T-helper 17 cell (primary cell): ENCODE measurements at places on chromosomes 7 and 10. TPM values are rescaled to one million over a fixed set of nuclear protein-coding genes. Genes with fewer than 3 reads are reported as not detected.

GRCh38 chr10:99292159-99292558 lies 37.0 kb upstream of the CNNM1 start:
- peaks cover 20% of the 10 kb centered on the region for H3K27me3 ChIP-seq
- no peak overlapping the region for H3K27ac ChIP-seq
- DNase-seq: no peak
- H3K36me3 ChIP-seq: no peaks in the 10 kb centered on the region

DNA sequence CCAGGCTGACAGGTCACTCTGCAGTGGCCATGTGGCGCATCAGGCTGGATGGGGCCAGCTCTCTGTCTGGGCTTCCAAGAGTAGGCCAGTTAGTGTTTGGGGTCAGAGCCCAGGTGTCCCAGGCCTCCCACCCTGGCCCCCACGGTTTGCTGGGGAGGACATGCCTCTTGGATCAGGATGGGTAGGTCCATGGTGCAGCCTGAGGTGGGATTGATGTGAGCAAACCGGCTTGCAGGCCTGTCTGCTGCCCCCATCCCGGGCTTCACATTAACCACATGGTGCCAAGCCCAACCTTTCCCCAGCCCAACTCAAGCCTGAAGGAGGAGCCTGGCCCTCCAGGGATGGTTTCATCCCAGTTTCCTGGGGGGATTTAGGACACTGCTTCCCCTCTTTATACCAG lies 39.2 kb downstream of the LDB3 start:
- no peak overlapping the region for H3K4me3 ChIP-seq
- H3K4me1 ChIP-seq: peaks cover 4% of the 10 kb centered on the region
- no peak for DNase-seq

DNA sequence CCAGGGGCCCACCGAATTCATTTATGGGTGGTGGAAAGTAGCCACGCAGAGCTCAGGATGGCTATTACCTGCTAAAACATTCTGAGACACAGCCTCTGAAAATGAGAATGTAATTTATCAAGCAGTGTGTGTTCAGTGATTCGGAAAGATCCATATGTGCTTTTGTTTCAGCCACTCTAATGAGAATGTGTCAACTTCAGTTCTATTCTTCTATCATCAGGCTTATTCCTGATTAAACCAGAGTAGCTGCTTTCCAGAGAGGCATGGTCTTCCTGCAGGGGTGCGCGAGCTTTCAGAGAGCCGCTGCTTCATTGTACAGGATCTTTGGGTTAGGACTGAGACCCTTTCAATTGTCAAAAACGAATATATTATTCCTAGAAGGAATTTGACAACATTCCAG lies 167.6 kb downstream of the OTUD1 start:
- no peak for DNase-seq
- H3K4me3 ChIP-seq: no peak overlapping the region
- no peaks in the 10 kb centered on the region for H3K36me3 ChIP-seq
- peaks cover 10% of the 10 kb centered on the region for H3K27me3 ChIP-seq
- no peak overlapping the region for H3K27ac ChIP-seq

DNA sequence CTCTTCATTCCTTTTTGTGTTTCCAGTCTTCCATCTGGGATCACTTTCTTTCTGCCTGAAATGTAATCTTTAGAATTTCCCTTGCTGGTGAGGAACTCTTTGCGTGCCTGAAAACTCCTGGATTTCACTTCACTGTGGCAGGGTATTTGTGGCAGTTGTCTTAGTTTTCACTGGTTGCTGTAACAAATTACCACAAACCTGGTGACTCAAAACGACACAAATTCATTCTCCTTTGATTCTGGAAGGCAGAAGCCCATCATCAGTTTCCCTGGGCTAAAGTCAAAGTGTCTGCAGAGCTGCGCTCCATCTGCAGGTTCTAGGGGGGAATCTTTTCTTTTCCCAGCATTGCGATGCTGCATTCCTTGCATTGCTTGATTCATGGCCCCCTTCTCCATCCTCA lies 109.3 kb downstream of the RBM20 start:
- DNase-seq: no peak
- peaks cover 22% of the 10 kb centered on the region for H3K4me1 ChIP-seq
- no peak overlapping the region for H3K4me3 ChIP-seq
- peak overlapping the region; percentile 64 for H3K27ac ChIP-seq
- H3K36me3 ChIP-seq: no peaks in the 10 kb centered on the region

GRCh38 chr7:2014391-2015241 lies 218.1 kb downstream of the MAD1L1 start:
- H3K36me3 ChIP-seq: peaks cover 5% of the 10 kb centered on the region
- peak; percentile 9 for DNase-seq
- H3K4me3 ChIP-seq: no peak overlapping the region
- H3K27me3 ChIP-seq: no peaks in the 10 kb centered on the region
- peaks cover 16% of the 10 kb centered on the region for H3K4me1 ChIP-seq

GRCh38 chr7:74334030-74334429 lies 44.8 kb downstream of the CLIP2 start:
- DNase-seq: no peak
- peaks cover 2% of the 10 kb centered on the region for H3K4me1 ChIP-seq
- H3K27ac ChIP-seq: no peak overlapping the region
- H3K4me3 ChIP-seq: no peak overlapping the region

GRCh38 chr7:35817181-35817580 lies 16.3 kb downstream of the SEPTIN7 start:
- no peak overlapping the region for H3K27ac ChIP-seq
- no peaks in the 10 kb centered on the region for H3K27me3 ChIP-seq
- DNase-seq: no peak
- no peak overlapping the region for H3K4me3 ChIP-seq
- H3K36me3 ChIP-seq: peaks cover 6% of the 10 kb centered on the region
- H3K4me1 ChIP-seq: peaks cover 34% of the 10 kb centered on the region

DNA sequence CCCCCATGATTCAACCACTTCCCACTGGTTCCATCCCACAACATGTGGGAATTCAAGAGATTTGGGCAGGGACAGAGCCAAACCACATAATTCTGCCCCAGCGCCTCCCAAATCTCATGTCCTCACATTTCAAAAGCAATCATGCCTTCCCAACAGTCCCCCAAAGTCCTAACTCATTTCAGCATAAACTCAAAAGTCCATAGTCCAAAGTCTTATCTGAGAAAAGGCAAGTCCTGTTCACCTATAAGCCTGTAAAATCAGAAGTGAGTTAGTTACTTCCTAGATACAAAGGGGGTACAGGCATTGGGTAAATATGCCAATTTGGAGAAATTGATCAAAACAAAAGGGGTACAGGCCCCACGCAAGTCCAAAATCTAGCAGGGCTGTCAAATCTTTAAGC lies 272.9 kb downstream of the MAGI2 start:
- H3K36me3 ChIP-seq: no peaks in the 10 kb centered on the region
- H3K27ac ChIP-seq: no peak overlapping the region
- no peaks in the 10 kb centered on the region for H3K27me3 ChIP-seq
- no peak overlapping the region for H3K4me3 ChIP-seq

- no peaks in the 10 kb centered on the region for H3K36me3 ChIP-seq
- DNase-seq: no peak
- H3K4me3 ChIP-seq: no peak overlapping the region
- peaks cover 39% of the 10 kb centered on the region for H3K27me3 ChIP-seq
- no peak overlapping the region for H3K27ac ChIP-seq
These were observed 25.5 kb downstream of the SLC18A2 start for GRCh38 chr10:117266400-117266799.

- peaks cover 2% of the 10 kb centered on the region for H3K36me3 ChIP-seq
- H3K27ac ChIP-seq: peak overlapping the region; percentile 94
- peaks cover 15% of the 10 kb centered on the region for H3K27me3 ChIP-seq
- DNase-seq: peak; percentile 42
These were observed 497 bp downstream of the PPP2R2D start for GRCh38 chr10:131901181-131901829.

GRCh38 chr10:103745341-103746247 lies 109.8 kb downstream of the SH3PXD2A start:
- H3K27ac ChIP-seq: peak overlapping the region; percentile 84
- no peak for DNase-seq
- H3K27me3 ChIP-seq: no peaks in the 10 kb centered on the region
- no peaks in the 10 kb centered on the region for H3K36me3 ChIP-seq
- H3K4me3 ChIP-seq: peak overlapping the region; percentile 64

GRCh38 chr7:100003711-100004661 lies 11.4 kb upstream of the ZKSCAN1 start:
- peaks cover 14% of the 10 kb centered on the region for H3K27me3 ChIP-seq
- H3K4me3 ChIP-seq: no peak overlapping the region
- no peak overlapping the region for H3K27ac ChIP-seq
- DNase-seq: no peak

- no peak overlapping the region for H3K4me3 ChIP-seq
- no peak overlapping the region for H3K27ac ChIP-seq
- no peaks in the 10 kb centered on the region for H3K36me3 ChIP-seq
- no peaks in the 10 kb centered on the region for H3K4me1 ChIP-seq
These were observed 7.2 kb upstream of the MBL2 start for GRCh38 chr10:52779541-52780390.

- no peaks in the 10 kb centered on the region for H3K36me3 ChIP-seq
- H3K27me3 ChIP-seq: no peaks in the 10 kb centered on the region
- no peaks in the 10 kb centered on the region for H3K4me1 ChIP-seq
- H3K4me3 ChIP-seq: no peak overlapping the region
These were observed 423.2 kb upstream of the PCDH15 start for GRCh38 chr10:55224007-55224781.

GRCh38 chr10:12588091-12588860 lies 238.9 kb downstream of the CAMK1D start:
- no peaks in the 10 kb centered on the region for H3K27me3 ChIP-seq
- H3K4me3 ChIP-seq: peak overlapping the region; percentile 93
- H3K4me1 ChIP-seq: peaks cover 36% of the 10 kb centered on the region
- no peak for DNase-seq
- peaks cover 3% of the 10 kb centered on the region for H3K36me3 ChIP-seq
- H3K27ac ChIP-seq: peak overlapping the region; percentile 87

DNA sequence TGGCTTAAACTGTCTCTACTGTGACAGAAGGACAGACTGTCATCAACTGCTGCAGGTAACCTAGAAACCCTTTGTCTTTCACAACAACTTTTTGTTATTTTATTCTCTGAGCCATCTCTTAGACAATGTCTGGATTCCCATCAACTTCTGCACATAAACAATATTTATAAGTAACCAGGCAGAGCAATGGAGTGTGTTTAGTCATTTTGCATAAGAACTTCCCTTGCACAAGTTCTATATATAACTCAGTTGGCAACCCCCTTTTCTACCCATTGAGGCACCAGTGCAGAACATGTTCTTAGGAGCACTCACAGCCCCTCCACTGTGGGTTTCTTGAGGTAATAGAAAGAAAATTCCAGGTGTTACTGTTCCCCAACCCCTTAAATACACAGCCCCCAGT lies 65.0 kb upstream of the IL6 start:
- peak overlapping the region; percentile 8 for H3K27ac ChIP-seq
- H3K27me3 ChIP-seq: peaks cover 30% of the 10 kb centered on the region
- no peaks in the 10 kb centered on the region for H3K36me3 ChIP-seq
- DNase-seq: no peak

DNA sequence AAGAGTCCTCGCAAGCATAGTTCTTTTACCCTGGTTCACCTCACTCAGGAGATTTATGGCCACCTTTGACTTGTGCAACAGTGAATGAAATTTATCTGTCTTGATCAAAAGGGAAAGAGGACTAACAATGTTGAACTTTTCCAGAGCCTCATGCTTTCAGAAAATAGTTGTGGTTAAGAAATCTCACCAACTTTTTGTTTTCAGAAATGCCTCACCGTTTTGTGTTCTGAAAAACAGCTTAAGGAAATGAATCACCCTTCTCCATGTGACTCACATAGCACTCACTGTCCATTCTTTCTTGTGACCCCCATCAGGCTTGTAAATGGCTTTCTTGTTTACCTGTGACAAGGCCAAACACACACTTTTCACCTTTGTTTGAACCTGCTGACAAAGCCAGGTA lies 148.6 kb upstream of the FAM3C start:
- no peaks in the 10 kb centered on the region for H3K27me3 ChIP-seq
- H3K36me3 ChIP-seq: no peaks in the 10 kb centered on the region
- no peak overlapping the region for H3K27ac ChIP-seq
- no peak for DNase-seq

DNA sequence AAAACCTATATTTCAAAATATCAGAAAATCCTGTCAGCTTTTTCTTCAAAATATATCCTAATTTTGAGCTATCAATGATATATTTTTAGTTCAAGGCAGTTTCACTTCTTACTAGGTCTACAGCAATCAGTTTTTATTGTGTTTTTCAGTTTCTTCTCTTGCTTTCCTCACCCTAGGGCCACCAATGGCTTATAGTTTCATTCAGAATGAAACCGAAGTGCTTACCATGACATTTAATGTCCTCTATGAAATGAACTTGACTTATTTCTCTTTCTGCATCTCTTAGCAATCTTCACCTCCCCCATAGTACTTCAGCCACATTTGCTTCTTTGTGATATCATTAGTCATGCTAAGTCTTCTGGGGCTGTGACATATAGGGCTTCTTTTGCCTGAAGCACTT lies 100.3 kb downstream of the ARL5B start:
- no peak overlapping the region for H3K4me3 ChIP-seq
- H3K36me3 ChIP-seq: no peaks in the 10 kb centered on the region

- DNase-seq: no peak
- H3K27me3 ChIP-seq: no peaks in the 10 kb centered on the region
- H3K36me3 ChIP-seq: no peaks in the 10 kb centered on the region
- no peak overlapping the region for H3K4me3 ChIP-seq
- no peaks in the 10 kb centered on the region for H3K4me1 ChIP-seq
- no peak overlapping the region for H3K27ac ChIP-seq
These were observed 138.0 kb downstream of the PPP1R9A start for GRCh38 chr7:95045236-95045923.

DNA sequence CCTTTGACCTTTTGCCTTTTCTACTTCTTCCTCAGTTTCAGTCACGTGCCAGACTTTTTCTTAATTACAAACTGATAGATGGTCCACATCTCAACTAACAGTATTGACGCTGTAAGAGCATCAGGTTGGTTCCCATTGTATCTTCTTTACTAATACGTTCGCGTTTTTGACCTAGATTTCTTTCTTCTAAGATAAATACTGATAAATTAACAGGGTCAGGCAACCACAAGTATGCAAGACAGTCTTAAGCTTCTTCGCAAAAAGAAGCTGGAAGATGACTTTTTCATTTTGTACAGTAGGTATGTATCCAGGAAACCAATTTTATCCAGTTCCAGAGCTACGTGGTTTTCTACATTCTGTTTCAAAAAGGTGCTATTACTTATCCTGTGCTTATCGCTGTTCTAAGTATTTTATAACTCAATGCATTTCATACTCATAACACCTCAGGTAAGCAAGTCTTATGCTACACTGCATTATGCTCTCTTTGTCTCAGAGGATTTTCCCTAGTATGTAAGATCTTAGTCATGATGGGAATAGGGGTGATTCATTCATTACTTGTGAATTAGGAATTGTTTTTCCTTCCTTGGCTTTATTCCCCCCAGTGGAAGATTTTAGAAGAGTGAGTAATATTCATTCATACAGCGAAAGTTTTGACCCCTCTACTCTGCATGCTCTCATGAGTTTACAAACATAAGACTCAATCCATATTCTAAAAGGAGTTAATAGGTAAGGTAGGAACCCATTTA lies 955 bp downstream of the DUS4L start:
- DNase-seq: no peak
- peak overlapping the region; percentile 89 for H3K4me3 ChIP-seq
- peaks cover 46% of the 10 kb centered on the region for H3K4me1 ChIP-seq
- H3K27ac ChIP-seq: peak overlapping the region; percentile 93
- no peaks in the 10 kb centered on the region for H3K27me3 ChIP-seq
- H3K36me3 ChIP-seq: no peaks in the 10 kb centered on the region

- no peaks in the 10 kb centered on the region for H3K27me3 ChIP-seq
- no peak overlapping the region for H3K4me3 ChIP-seq
- DNase-seq: no peak
These were observed 139.5 kb downstream of the ALOX5 start for GRCh38 chr10:45513551-45513950.

SPDYE18 gene
- 1.6 TPM for total RNA-seq

SNX10 gene
- total RNA-seq: 9.8 TPM

SLC16A12 gene
- total RNA-seq: not detected

RBP3 gene
- not detected for total RNA-seq

GPAM gene
- 4.9 TPM for total RNA-seq

EGR2 gene
- total RNA-seq: 4.8 TPM

CYP2C8 gene
- not detected for total RNA-seq

ATG9B gene
- 5.3 TPM for total RNA-seq

LLCFC1 gene
- total RNA-seq: not detected

COL28A1 gene
- total RNA-seq: not detected

AS3MT gene
- not detected for total RNA-seq

TRIM50 gene
- not detected for total RNA-seq
